ENCODE measurements at places on chromosomes 1 and 21. TPM values are rescaled to one million over a fixed set of nuclear protein-coding genes. Genes with fewer than 3 reads are reported as not detected.

DNA sequence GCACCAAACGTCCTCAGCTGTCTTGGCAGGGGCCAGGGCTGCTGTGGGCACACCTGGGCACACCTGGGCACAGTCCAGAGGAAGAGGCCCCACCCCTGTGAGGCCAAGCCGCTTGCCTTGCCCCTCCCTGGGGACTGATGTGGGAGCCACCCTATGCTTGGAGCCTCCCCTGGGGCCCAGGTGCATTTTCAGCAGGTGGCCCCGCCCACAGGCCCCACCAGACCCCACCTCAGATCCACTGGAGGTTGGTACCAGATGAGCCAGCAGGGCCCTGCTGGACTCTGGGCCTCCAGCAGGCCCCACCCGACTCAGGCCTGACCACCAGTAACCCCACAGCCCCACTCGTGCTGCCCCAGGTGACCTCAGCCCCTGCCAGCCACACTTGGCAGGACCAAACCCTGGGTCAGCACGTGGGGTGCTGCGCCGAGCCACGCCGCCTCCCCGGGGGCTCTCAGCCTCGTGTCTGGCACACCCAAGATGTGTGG lies 8.8 kb downstream of the SLC19A1 start:
- no peak for DNase-seq

DNA sequence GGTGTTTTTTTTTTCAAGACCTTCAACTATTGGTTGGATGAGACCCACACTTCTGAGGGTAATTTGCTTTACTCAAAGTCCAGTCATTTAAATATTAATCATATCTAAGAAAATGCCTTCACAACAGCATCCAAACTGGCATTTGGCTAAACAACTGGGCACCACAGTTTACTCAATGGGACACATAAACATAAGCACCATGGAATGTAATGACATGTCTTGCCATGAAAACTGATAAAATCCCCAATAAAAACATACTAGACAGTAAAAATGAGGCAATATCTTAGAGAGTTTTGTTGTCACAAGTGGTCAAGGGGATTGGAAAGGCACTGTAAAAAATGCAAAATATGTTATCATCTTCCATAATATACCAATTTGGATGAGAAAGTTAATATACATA lies 838.8 kb upstream of the ADAMTS5 start:
- no peak for DNase-seq

- no peak for DNase-seq
These were observed 847 bp downstream of the SELENON start for GRCh38 chr1:25800703-25801377.

IVL gene
- not detected for polyA plus RNA-seq

GRCh38 chr1:100581096-100581705 lies 43.3 kb downstream of the GPR88 start:
- DNase-seq, result no peak

GRCh38 chr1:67540025-67540732 lies 110.0 kb upstream of the SERBP1 start:
- DNase-seq, result no peak

GRCh38 chr1:34885405-34886247 lies 26.1 kb upstream of the SMIM12 start:
- DNase-seq, result no peak

- no peak for DNase-seq
These were observed 6.5 kb upstream of the MATN1 start for GRCh38 chr1:30729901-30730300.
